ENCODE measurements at places on chromosomes 12 and 14.

DNA sequence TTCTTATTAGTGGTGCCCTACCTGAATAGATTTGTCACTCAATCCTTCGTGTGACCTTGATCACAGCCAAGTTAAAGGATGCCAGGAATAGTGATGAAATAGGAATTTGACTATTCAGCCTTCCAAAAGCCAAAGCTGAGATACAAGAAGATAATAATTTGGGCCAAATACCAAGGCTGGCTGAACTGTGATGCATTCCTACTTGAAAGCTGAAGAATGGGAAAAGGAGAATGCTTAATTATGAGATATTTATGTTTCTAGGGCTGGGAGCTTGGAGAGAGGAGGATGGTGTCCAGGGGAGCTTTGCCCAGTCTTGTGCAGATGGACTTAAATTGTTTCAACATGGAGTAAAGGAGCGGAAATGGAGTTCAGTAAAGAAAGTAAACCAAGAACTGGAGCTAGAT, 5.2 kb downstream of the RNASE7 start:
- DNase-seq, result no peak

DNA sequence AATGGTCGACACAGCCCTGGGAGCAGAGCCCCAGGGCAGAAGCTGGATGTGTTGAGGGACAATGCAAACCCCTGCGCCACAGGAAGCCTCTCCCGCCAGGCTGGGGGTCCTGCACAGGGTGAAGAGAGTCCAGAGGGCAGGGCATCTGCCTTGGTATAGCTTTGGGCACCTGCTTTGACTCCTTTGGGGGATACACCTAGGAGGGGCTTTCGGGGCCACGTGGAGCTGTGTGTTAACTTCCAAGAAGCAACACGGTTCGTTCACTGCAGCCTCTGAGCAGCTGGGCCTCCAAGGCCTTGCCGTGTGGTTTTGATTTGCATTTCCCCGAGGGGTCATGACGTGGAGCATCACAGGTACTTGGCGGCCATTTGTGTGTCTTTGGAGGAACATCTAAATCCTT, 5.8 kb upstream of the PUS1 start:
- no peak for DNase-seq

DNA sequence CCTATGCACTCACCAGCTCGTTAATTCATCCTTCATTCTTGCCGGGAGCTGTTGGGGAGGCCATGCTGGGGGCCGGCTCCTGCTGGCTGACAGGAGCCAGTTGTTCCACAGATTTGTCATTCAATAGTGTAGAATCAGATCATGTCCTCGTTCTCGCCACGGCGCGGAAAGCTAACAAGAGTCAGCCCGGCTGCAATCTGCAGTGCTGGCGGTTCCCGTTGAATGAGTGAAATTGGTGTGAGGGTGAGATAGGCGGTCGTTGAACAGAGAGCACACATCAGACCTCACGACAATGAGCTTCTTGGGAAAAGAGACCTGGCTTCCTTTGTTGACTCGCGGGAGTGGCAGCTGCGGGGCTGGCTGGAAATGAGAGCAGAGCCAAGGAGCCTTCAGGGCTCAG, 57.5 kb downstream of the KIF26A start:
- DNase-seq, result no peak

DNA sequence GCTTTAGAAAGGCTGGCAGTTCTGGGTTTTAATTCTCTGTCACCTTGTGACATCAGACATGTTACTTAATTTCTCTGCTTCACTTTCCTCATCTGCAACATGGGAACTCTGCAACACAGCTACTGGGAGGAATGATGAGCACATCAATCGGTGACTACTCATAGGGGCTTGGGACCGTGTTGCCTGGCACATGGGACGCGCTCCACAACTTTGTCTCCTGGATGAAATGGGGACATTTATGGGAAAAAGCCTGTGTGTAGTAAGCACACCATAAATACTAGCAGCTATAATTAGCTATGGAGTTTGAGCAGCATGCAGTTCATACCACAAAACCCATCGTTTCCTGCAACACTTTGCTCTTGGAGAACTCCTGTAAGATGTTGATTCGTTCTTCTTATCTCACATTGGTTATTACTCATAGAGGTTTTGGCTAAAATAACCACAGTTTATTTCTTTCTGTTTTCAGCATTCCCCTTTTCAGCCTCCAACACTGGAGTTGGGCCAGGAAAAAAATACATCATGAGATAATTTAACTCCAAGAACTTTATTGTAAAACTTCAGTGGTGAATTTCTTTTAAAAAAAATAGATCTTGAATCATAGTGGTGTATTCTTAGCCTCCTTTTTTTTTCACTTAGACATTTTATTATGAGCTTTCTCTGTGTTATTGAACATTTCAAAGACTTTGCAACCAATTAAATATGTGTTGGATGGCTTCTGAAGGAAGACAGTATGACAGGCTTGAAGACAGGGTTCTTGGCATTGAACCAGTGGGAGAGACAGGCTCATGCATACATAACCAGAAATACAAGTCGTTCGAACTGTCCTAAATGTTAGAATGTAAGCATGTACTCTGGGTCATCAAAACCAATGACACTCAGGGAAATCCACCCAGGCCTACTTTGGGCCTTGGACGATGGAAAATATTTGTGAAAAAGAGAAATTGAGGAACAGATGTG, 72.7 kb downstream of the RIN3 start:
- DNase-seq, result no peak
